ENCODE measurements at places on chromosomes 11 and 22.

- DNase-seq = no peak
Measured at GRCh38 chr11:93468290-93468689, 74.9 kb downstream of the SMCO4 start.

GRCh38 chr22:28909375-28909774 is 26.0 kb downstream of the ZNRF3 start:
- peak; percentile 54 for DNase-seq

DNA sequence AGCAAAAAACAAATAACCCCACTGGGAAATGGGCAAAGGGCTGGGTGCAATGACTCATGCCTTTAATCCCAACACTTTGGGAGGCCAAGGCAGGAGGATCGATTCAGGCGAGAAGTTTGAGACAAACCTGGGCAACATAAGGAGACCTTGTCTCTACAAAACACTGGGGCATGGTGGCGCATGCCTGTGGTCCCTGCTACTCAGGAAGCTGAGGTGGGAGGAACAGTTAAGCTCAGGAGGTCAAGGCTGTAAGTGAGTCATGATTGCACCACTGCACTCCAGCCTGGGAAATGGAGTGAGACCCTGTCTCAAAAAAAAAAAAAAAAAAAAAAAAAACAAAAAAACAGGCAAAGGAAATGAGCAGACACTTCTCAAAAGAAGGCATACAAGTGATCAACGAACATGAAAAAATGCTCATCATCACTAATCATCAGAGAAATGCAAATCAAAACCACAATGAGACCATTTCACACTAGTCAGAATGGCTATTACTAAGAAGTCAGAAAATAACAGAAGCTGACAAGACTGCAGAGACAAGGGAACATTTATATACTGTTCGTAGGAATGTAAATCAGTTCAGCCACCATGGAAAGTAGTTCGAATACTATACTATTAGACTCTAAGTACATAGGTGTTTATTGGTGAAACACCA is 48.2 kb upstream of the SMCO4 start:
- peak; percentile 92 for DNase-seq

DNA sequence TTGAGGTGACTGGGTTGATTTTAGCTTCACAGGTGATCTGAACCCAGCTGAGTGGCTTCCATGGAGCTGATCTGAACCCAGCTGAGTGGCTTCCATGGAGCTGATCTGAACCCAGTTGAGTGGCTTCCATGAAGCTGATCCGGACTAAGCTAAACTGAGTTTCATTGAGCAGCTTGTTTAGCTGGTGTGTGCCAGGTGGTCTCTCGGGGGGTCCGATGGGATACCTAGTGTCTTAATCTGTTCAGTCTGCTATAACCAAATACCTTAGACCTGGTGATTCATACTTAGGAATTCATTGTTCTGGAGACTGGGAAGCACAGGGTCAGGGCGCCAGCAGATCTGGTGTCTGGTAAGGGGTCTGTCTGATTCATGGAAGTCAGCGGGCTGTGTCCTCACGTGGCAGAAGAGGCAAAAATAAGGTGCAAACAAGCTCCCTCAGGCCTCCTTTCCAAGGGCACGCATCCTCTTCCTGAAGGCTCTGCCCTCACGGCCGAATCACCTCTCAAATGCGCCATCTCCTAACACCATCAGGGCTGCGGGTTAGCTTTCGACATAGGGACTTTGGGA is 52.5 kb upstream of the KCNQ1OT1 start:
- peak; percentile 61 for DNase-seq

DNA sequence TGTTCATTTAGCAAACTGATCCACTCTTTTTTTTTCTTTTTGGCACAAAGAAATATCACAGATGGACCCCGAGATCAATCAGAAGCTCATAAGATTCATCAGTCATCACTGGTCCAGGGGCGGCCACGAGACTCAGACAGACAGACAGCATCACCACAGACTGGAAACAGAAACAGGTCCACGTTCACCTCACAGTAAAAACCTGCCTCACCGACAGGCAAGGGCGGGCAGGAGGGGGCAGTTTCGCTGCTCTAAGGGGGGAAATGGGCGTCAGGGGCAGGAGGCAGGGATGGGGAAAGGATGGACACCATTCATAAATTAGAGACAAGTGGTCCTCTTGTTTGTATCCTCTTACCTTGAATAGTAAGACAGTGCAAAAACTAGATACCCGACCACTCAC is 16.5 kb downstream of the CHST1 start:
- DNase-seq = no peak

DNA sequence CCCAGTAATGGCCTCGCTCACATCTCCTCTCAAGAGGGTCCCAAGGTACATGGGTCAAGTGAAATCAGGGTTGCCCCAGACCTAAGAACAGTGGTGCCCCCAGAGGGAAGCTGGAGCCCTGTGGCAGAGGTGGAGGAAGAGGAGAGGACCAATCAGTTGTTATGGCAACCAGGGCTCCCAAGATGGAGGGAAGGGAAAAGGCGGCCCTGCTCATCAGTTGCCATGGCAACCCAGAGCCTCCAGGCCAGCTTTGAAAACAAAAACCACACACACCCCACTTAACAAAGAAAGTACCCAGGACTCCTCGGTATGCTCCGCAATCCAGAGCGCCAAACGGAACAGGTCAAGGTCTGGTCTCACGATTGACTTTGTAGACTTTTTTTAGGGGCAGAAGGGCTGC is 53.5 kb upstream of the SLC35C1 start:
- no peak for DNase-seq

DNA sequence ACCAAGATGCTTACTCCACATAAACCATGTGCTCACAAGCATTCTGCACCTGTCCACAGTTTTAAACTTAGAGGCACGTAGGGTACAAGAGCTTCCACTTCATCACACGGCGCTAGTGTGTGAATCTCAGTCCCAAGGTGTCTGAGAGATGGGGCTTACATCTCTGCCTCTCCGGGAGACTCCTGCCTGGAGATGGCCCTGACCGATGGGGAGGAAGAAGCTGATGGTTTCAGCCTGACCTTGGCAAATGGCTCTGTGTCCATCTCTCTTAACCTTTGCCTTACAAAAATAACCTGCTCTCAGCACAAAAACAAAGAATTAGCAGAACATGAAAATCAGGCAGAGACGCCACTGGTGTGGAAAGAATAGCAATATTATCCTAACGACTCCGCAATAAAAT is 559.3 kb upstream of the B3GAT1 start:
- no peak for DNase-seq

- no peak for DNase-seq
Measured at GRCh38 chr11:102494216-102494615, 36.3 kb downstream of the MMP7 start.

DNA sequence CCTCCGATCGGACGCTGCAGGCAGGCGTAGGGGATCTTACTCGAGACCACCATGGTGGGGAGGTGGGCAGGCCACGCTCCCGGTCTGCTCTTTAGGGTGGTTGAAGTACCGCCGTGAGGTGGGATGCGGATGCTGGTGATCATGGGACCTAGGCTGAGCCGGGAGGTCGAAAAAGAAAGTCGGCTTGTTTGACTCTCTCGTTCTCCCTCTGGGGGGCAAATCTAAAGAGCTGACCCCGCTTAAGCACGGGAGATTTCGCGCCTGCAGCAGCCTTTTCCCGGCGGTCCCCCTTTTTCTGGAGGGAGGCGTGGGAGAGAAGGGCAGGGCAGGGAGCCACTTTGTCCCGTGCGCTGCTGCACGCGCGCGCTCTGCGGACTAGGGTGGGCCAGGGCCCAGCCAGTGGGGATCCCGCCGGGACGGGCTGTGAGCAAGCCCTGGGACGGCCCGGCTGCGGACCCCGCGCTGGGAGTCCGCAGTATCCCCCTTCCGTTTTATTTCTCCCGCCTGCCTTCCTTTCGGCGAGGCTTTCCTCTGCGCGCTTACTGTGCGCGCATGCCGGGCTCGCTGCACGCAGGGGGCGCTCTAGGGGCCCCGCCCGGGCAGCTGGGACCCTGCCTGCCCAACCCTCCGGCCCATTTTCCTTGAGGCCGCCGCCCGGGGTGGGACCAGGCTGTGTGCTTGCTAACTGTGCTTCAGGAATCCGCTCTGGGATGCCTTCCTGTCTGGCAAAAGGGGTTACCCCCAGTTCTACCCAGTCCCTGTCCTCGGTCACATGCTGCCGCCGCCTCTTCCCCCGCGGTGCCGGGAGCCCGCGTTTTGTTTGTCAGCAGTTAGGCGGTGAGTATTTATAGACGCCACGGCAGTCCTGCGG is 81.0 kb downstream of the PRR5L start:
- peak; percentile 72 for DNase-seq

DNA sequence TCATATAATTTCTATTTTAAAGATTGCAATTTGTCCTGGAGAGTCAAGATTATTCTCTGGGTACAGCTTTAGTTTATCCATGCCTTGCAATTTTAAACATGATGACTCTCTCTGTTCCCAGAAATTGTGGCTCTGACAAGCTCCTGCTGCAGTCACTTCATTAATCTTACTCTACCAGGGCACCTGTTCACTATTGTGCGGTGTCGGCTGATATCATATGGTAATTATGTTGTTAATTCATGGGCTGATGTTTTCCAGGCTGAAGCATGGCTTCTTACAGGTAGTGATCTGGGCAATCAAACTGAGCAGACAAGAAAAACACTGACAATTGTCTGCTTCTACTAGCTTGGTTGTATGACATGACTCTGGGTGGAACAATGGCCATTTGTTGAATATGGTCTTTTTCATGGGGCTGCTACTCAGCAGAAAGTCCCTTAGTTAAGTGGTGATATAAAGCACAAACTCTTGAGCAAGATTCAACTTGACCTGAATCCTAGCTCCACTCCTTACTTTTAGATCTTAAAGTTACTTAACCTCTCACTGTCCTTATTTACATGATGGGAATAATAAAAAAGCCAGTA is 230.7 kb downstream of the FAT3 start:
- no peak for DNase-seq

DNA sequence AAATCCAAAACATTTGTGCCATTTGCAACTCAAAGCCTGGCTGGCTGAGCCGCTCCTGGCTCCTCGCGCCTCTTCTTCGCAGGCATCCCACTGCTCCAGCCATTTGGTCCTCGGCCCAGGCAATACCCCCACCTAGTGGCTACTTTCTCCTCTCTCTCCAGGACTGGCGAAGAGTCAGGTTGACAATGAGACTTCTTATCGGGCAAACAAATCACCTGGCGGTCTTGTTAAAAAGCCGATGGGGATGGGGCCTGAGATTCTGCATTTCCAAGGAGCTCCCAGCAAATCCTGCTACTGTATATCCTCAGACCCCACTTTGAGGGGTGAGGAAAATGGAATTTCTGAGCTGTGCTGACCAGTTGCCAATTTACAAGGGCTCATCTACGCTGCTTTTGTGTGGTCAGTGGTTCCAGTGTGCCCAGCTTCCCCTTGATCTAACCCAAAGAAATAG is 89.0 kb downstream of the ISX start:
- peak; percentile 70 for DNase-seq

Measured in choroid plexus epithelial cell (primary cell).